Activated T-cell treated with anti-CD3 and anti-CD28 coated beads, Interleukin-2, amount 50 U/mL, for 72 hours (primary cell): ENCODE measurements at places on chromosomes 6 and 20. TPM values are rescaled to one million over a fixed set of nuclear protein-coding genes. Genes with fewer than 3 reads are reported as not detected.
A peak's percentile ranks its signal among the peaks of the same experiment; 100 is the strongest.

The SLC29A1 gene
- 28.0 TPM for total RNA-seq

The C4B gene
- total RNA-seq: 6.4 TPM

The HRH3 gene
- total RNA-seq: not detected

The PNLDC1 gene
- total RNA-seq: 0.37 TPM

- peaks cover 2% of the 10 kb centered on the region for H3K27me3 ChIP-seq
- H3K4me3 ChIP-seq: no peak overlapping the region
- DNase-seq: no peak
- H3K4me1 ChIP-seq: peaks cover 27% of the 10 kb centered on the region
- H3K36me3 ChIP-seq: peaks cover 9% of the 10 kb centered on the region
- no peak overlapping the region for H3K27ac ChIP-seq
These were observed 35.3 kb upstream of the PTGIS start for GRCh38 chr20:49603209-49603627.

DNA sequence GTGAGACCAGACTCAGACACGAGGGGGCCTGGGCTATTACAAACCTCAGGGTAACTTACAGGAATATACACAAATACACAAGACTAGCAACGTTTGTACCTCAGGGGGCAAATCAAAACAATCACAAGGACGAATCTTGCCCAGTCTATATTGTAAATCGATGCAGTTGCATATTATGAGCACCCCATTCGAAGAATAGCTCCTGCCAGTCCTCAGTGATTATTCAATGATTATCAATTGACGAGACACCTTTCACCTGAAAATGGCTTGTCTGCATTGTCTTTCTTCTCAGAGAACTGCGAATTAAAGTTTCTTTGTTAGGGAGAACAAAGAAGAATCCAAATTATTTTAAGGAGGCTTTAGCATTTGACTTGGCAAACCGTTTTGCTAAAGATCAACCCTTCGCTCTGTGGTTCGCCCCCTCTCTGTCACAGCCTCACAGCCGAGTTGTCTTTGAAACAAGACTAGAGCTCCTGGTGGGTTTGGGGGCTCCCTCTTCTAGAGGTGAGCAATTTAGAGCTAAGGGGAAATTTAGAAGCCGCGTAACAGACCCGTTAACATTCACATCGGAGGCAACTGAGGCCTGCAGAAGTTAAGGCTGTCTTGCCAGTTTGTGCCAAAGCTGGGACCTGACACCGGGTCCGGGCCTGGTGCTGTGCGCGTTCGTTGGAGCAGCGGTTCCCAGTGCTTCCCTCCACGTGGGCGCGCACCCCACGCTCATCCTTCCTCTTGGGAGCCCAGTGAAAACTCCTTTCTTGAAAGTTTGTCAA lies 24.9 kb upstream of the MAP3K7 start:
- H3K27ac ChIP-seq: no peak overlapping the region
- peaks cover 2% of the 10 kb centered on the region for H3K36me3 ChIP-seq
- H3K27me3 ChIP-seq: peaks cover 71% of the 10 kb centered on the region
- peak overlapping the region; percentile 86 for H3K4me3 ChIP-seq

DNA sequence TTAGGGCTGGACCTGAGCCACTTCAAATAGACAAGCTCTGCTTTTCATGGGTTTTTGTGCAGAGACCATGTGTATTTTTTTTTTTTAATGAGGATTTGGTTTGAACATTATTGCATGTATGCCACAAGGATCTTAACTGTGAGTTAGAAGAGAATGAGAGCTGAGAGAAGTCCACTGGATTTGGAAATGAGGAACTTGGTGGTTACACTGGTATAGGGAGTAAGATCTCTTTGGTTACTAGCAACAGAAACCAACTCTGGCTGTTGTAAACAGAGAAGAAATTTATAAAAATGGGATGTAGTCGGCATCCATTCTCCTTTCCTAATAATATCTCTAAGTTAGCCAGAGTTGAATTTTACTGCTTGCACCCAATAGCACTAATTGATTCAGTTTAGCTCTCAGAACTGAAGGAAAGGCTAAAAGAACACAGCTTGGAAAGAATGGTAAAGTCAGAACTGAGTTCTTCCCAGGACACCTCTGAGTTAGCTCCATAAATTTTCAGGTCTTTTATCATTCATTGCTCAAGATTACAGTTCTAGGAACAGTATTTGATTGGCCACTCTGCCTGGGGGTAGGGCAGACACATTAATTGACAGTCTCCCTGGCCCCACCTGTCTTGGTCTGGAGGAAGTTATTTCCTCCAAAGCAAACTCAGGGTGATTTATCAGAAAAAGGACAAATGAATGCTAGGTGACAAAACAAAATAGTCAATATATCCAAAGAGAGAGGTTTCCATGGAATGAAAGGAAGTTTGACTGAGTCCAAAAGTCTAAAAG lies 3.9 kb upstream of the WFDC2 start:
- H3K4me3 ChIP-seq: no peak overlapping the region
- DNase-seq: no peak
- H3K27me3 ChIP-seq: peaks cover 6% of the 10 kb centered on the region

GRCh38 chr20:2874456-2874855 lies 1.2 kb downstream of the PTPRA start:
- peak overlapping the region; percentile 55 for H3K27ac ChIP-seq
- H3K27me3 ChIP-seq: no peaks in the 10 kb centered on the region
- H3K4me3 ChIP-seq: peak overlapping the region; percentile 91

DNA sequence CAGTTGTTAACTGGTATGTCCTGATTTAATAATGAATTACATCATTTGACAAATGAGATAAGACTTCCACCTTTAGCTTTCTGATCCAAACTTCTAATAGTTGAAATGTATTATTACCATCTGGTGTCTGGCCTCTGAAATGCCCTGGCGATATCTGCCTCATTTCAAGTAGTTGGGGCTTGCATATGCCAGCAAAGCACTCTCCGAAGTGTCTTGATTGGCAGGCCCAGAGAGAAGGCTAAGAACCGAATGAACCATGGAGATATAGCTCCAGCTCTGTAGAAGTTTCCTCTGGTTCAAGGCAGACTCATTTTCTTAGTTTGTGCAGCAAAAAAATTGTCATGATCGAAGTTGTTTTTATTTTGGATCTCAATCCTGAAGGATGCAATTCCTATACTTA lies 13.4 kb upstream of the HIVEP2 start:
- no peak overlapping the region for H3K27ac ChIP-seq
- H3K4me1 ChIP-seq: peaks cover 2% of the 10 kb centered on the region
- H3K4me3 ChIP-seq: no peak overlapping the region
- no peak for DNase-seq
- peaks cover 7% of the 10 kb centered on the region for H3K36me3 ChIP-seq
- no peaks in the 10 kb centered on the region for H3K27me3 ChIP-seq
